ENCODE measurements at places on chromosomes 2 and 18. TPM values are rescaled to one million over a fixed set of nuclear protein-coding genes. Genes with fewer than 3 reads are reported as not detected.

NMUR1 gene
- total RNA-seq: 0.06 TPM

FZD7 gene
- total RNA-seq: 4.1 TPM

ARL4C gene
- total RNA-seq: 1.2 TPM

HNMT gene
- total RNA-seq: 5.4 TPM

ILKAP gene
- 41.4 TPM for total RNA-seq

DNA sequence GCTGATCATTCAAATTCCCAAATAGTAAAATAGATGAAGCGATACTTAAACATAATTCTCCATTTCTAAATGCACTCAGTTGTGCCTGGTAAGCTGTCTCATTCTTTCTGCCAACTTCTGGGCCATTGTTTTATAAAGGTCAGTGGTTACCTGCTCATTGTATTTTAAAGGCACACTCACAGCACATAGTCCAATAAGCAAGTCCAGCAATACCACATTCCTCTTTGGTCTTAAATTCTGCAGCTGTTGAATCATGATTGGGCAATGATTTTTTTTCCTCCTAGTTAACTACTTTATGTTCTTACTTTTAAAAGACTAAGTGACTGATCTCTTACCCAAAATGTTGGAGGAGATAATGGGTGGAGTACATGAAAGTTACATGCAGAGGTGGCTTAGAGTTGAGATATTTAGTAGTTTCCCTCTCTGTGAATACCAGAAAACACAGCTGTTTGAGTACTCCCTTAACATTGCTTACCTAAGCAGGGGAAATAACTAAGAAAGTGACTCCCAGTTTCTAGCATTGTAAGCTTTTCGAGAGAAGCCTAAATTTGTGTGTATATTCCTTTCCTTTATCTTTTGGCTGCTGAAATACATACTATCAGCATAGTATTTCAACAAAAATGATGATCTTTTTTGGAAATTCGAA is 220.7 kb downstream of the CAMKMT start:
- no peak for DNase-seq

All from psoas muscle (tissue), 8 donors.